ENCODE measurements at places on chromosomes 2 and 18.

- no peak for DNase-seq
Measured at GRCh38 chr2:86352727-86353221, 15.3 kb upstream of the REEP1 start.

GRCh38 chr2:74587664-74588277, 33.3 kb downstream of the DOK1 start:
- peak; percentile 61 for DNase-seq

DNA sequence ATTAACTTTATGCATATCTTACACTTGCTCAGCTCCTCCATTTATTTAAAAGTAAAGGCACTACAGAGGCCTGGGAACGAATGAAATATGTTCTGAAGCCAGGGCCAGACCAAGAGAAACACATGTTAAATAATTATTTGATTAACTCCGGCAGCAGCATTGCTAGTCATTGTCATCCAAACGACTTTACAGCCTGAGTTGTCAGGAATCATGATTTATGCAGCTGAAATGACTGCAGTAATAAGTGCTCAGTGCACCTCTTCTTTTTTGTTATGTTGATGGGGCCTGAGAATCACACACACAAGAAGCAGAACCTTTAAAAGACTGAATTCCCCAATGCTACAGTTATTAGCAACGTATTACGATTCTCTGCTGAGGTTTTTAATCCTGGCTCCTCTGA, 58.9 kb downstream of the EPHA4 start:
- no peak for DNase-seq

DNA sequence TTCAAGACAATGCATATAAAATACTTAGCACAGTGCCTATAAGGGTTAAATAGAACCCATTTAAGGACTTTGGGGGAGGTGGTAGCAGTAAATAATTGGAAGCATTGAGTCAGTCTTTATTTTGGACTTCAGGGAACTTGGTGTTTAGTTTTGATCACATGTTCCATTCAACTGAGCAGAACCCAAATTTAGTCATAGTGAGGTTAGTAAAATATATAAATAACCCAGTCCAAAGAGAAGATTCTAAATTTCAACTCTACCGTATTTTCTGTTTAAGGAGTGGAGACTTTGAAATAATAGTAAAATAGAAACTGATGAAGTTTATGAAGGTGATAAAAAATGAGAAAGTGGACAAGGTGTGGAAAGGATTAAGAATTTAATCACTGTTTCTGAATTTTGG, 19.7 kb downstream of the TWSG1 start:
- no peak for DNase-seq

DNA sequence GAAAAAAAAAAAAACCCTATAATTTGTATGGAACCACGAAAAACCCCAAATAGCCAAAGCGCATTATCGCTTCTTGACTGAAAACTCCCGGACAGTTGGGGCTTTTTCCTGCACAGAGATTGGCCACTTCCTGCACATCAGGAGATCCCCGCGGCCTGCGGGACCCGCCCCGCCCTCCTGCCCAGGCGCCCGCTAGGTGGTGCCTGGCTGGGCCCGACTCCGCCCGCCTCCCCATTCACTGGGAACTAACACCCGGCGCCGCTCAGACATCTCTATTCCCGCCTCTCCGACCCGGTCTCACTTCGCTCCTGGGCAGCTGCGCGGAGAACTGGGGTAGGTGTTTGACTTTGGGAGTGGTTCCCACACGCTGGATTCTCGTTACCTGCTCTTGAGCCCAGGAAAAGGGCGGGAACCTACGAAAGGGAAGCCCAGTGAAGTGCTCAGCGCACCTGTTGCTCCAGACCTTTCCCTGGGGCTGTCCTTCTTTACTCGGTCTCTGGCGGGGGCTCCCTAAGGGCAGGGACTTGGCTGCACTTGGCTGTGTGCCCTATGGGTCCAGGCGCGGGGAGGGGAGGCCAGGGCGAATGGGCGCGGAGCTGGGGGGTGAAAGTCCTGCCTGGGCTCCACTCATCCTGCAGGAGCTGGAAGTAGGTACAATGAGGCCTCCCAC, at the start of gene HMSD:
Gene HMSD (plus strand): TSS at position 234 of the 670 bp plus-strand sequence. CDS start 4,155 bp downstream, outside the sequence.
- peak; percentile 52 for DNase-seq

DNA sequence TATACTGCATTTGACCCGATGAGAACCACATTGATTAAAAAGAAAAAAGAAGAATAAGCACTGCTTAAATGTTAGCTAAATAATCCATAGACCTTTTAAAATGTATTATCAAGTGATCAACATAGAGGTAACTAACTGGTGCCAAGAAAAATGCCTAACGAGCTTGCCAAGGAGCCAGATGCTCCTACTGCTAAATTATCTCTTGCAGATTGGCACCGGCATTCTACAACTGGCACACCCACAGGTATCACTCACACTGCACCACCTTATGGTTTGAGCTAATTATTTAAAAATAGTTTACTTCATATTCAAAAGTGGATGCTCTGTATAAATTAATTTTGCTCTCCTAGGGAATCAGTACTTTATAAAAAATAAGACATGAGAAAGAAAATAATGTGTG, 341.6 kb upstream of the CDH7 start:
- no peak for DNase-seq

GRCh38 chr2:20197192-20197591, 27.7 kb downstream of the SDC1 start:
- no peak for DNase-seq

DNA sequence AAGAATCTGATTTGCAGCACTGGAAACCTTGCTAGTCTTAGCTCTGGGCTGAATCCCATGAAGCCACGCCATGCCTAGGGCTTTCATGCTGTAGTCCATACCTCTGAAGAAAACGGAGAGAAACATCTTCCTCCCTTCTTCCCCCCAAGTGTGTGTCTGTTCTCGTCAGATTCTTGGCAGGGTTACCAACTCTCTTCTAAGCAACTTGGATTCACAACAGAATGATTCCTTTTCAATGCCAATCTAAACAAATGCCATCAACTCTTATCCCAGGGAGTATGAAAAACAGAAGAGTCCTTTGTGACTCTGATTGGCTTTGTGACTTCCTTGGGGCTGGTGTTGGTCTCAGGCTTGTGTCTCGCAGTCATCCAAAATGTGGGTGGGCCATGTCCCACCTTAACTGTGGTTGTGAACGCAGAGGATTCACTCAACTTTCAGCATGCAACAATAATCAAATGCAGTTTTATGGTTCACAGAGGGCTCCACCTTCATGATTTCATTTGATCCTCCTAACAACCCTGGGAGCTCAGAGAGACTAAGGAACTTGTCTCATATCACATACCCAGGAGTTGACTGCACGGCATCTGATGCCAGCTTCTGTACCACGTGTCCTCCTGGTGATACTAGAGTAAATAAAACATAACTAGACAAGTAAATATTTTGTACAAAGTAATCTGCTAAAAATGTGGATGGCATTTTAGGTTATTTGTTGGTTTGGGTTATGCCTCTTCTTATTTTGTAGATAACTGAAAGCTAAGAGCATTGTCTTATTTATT, 186.0 kb upstream of the TNP1 start:
- DNase-seq, result no peak

GRCh38 chr2:60492548-60492947, 60.9 kb downstream of the BCL11A start:
- no peak for DNase-seq

GRCh38 chr18:39942702-39943101, 2012.3 kb upstream of the PIK3C3 start:
- no peak for DNase-seq

Data from activated T-helper 2 cell treated with anti-CD3 and anti-CD28 coated beads, Interferon-gamma antibody, Interleukin-2, Interleukin-4, amounts not matched to agents 10 μg/mL and 5 μg/mL and 100 μg/mL, durations not matched to agents 14 hours and 24 hours and 36 hours (primary cell).